WERI-Rb-1 (cell line): ENCODE measurements at places on chromosomes 4 and X.

DNA sequence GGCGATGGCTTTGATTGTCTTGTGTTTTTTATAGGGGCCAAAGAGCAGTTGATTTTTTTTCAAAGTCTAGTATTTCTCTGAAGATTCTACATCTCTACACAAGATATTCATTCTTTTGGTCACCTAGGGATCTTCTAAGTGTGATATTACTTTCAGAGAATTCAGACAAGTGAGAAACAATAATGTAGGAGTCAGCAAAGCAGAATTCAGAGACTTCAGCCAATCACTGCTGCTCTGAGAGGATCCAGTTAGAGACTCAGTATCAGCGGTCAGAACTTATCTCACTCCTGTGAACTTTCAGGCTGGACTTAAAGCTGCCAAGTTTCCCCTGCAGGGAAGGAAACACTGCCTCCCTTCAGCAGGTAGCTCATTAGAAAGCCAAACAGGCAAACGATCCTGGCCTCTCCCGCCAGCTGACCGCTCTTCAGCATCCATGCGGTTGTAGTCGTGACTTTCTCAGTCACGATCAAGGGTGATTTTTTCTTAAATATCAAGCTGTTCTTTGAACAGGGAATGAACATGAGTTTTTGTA is 59.2 kb downstream of the NSUN7 start:
- no peak for DNase-seq

- no peak for DNase-seq
These were observed 587.7 kb downstream of the GLUD2 start for GRCh38 chrX:121635141-121635540.

GRCh38 chr4:62003695-62004094 is 803.6 kb downstream of the ADGRL3 start:
- DNase-seq = no peak

GRCh38 chr4:174520660-174521059 is 1.6 kb downstream of the HPGD start:
- no peak for DNase-seq

DNA sequence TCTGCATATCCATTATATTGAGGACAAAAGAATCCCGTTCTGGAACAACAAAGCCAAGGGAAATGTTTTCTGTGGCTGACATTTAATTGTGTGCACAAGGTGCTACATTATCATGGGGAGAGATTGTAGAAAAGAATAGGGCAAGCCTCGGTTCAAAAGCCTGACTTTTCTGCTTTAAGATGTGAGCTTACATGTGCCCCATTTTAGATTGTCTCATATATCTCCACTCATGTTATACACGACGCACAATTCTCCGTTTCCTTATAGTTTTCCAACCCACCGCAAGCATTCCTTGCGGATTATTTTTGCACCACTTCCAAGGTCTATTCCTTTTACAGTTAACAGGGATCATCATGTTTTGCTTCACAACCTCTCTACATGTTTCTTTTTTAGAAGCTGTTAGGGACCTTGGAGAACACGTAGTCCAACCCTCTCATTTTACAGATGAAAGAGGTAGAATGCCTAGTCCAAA is 99.6 kb upstream of the MAML3 start:
- DNase-seq = no peak
